ENCODE measurements at places on chromosomes 7 and 10. TPM values are rescaled to one million over a fixed set of nuclear protein-coding genes. Genes with fewer than 3 reads are reported as not detected.
A peak's percentile ranks its signal among the peaks of the same experiment; 100 is the strongest.

DNA sequence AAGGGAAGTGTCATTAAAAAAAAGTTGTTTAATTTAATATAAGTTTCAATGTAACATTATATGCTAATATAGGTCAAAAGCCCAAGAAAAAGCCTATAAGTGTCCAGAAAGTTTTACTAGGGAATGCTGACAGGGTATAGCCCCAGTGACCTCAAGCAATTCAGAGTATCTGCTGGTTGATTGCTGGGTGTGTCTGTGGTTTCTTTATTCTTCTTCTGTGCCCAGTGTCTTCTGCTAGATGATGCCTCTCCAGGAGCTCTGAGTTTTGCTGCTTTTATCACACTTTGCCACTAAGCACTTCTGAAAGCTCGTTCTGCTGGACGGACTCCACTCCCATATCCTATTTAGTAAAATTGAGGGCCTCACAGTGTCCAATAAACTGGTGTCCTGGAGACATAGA is 212.2 kb upstream of the NRG3 start:
- H3K27ac ChIP-seq = no peak overlapping the region
- no peaks in the 10 kb centered on the region for H3K4me1 ChIP-seq
- no peak overlapping the region for H3K4me3 ChIP-seq

GRCh38 chr7:146235195-146235594 is 118.6 kb downstream of the CNTNAP2 start:
- no peak for DNase-seq
- H3K27ac ChIP-seq = no peak overlapping the region
- H3K4me1 ChIP-seq = no peaks in the 10 kb centered on the region
- H3K36me3 ChIP-seq = no peaks in the 10 kb centered on the region
- no peak overlapping the region for H3K4me3 ChIP-seq
- no peaks in the 10 kb centered on the region for H3K27me3 ChIP-seq

GRCh38 chr7:103297837-103298179 is 573 bp downstream of the PMPCB start:
- H3K27ac ChIP-seq = peak overlapping the region; percentile 82
- peaks cover 47% of the 10 kb centered on the region for H3K4me1 ChIP-seq
- H3K36me3 ChIP-seq = peaks cover 36% of the 10 kb centered on the region
- no peak for DNase-seq
- H3K4me3 ChIP-seq = peak overlapping the region; percentile 93
- H3K27me3 ChIP-seq = no peaks in the 10 kb centered on the region

DNA sequence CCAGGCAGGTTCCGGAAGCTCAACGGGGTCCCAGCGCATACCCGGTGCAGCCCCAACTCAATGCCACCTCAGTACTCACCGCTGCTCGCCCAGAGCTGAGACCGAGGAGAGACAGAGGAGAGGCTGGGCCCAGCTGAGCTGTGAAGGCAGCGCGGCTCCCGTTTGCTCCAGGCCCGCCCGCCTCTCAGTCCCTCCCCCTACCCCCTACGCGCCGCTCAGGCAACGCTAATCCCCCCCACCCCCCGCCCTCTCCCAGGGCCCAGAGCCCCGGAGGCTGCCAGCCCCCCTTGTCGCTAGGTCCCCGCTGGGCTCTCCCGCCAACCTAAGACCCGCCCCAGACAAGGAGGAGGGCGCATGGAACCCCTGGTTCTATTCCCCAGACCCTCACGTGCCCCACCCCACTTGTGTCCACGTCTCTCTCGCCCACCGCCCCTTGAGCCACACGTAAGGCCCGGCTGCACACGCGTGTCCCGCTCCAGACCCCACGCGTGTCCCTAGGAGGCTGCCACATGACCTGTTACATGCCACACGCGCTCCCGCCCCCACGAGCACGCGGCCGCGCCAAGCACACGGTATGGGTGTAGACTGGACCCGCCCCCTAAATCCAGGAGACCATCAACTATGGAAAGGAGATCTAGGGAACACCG is at the start of gene PSD:
Gene PSD (minus strand): TSS at position 164 of the 647 bp plus-strand sequence. CDS start 1,747 bp downstream, outside the sequence.
- peaks cover 8% of the 10 kb centered on the region for H3K36me3 ChIP-seq
- H3K4me1 ChIP-seq = peaks cover 29% of the 10 kb centered on the region
- H3K4me3 ChIP-seq = peak within 1 kb of the TSS; percentile 95
- no peak within 1 kb of the TSS for H3K27ac ChIP-seq
- DNase-seq = no peak
- peaks cover 7% of the 10 kb centered on the region for H3K27me3 ChIP-seq

DNA sequence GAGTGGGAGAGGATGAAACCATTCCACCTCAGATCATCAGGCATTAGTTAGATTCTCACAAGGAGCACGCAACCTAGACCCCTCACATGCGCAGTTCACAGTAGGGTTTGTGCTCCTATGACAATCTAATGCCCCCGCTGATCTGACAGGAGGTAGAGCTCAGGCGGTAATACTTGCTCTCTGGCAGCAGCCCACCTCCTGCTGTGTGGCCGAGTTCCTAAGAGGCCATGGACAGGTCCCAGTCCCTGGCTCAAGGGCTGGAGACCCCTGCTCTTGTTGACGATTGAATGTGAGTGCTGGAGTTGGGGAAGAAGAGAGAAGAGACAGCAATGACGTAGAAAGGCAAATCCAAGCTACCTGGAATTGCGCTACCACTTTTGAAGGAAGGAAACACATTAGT is 267.2 kb downstream of the TFEC start:
- H3K4me3 ChIP-seq = no peak overlapping the region
- DNase-seq = no peak
- no peaks in the 10 kb centered on the region for H3K36me3 ChIP-seq
- no peaks in the 10 kb centered on the region for H3K4me1 ChIP-seq

GRCh38 chr10:99784016-99784726 is 1.7 kb downstream of the ABCC2 start:
- H3K27me3 ChIP-seq = no peaks in the 10 kb centered on the region
- no peak for DNase-seq

DNA sequence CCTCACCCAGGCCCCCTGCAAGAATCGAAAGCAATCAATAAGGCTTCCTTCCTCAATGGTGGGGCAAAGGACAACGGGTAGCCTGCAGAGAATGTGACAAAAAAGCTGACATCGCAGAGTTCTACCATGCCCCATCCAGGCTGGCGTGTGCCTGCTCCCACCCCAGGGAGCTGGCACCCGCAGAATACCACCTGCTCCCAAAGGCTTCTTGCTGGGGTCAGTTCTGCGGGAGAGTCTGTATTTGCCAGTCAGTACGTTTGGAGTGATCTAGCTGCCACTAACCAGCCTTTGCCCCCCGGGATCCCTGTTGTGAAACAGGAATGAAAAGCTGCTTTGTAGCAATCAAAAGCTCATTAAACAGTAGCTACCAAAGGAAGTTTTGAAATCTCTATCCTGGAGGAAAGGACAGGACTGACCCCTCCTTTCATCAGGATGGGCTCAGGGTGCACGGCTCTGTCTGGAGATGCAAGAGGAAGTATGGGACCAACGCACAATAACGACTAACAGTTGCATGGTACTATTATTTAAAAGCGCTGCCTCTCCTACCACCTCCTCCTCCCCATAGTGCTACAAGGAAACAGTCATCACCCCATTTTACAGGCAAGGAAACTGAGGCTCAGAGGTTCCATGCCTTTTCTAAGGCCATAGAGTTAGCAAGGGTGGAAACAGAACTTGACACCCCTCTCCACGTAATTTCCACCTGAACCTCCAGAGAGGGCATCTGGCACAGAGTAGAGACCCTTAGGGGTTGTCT is 67.0 kb downstream of the FGFR2 start:
- no peaks in the 10 kb centered on the region for H3K27me3 ChIP-seq
- H3K27ac ChIP-seq = no peak overlapping the region
- H3K4me3 ChIP-seq = no peak overlapping the region
- DNase-seq = no peak
- H3K4me1 ChIP-seq = no peaks in the 10 kb centered on the region

The PPP1R17 gene
- total RNA-seq = not detected

Measured in spleen (tissue), 13 donors.